ENCODE measurements at places on chromosomes 12 and 14. TPM values are rescaled to one million over a fixed set of nuclear protein-coding genes. Genes with fewer than 3 reads are reported as not detected.

GRCh38 chr12:21921436-21921835, 19.8 kb downstream of the ABCC9 start:
- no peak for DNase-seq

GRCh38 chr12:122836027-122836921, 1.0 kb downstream of the HIP1R start:
- peak; percentile 54 for DNase-seq

GRCh38 chr12:129001826-129002225, 148.5 kb downstream of the GLT1D1 start:
- DNase-seq: no peak

- peak; percentile 25 for DNase-seq
Measured at GRCh38 chr14:41749429-41749828, 142.8 kb downstream of the LRFN5 start.

DNA sequence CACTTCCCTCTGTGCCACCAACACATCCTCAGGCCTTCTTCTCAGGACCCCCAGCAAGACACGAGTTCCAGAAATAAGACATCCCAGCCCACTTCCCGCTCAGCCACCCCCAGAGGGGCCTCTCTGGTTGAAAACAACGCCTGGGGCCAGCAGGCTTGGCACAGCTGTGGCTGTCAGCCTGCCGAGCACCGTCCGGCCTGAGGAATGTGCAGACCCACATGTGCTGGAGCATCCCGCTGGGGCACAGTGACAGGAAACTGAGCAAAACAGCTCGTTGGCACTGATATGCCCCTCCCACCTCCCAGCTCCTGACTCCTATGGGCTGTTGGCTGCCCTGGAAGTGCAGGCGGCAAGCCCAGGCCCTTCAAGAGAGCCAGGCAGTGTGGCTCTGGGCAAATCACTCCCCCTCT, 1.4 kb downstream of the SYNE3 start:
- DNase-seq: no peak

GRCh38 chr14:74015176-74015575, 3.9 kb downstream of the ENTPD5 start:
- no peak for DNase-seq

GRCh38 chr14:67410313-67410712, 1.7 kb downstream of the PLEK2 start:
- DNase-seq: no peak

DNA sequence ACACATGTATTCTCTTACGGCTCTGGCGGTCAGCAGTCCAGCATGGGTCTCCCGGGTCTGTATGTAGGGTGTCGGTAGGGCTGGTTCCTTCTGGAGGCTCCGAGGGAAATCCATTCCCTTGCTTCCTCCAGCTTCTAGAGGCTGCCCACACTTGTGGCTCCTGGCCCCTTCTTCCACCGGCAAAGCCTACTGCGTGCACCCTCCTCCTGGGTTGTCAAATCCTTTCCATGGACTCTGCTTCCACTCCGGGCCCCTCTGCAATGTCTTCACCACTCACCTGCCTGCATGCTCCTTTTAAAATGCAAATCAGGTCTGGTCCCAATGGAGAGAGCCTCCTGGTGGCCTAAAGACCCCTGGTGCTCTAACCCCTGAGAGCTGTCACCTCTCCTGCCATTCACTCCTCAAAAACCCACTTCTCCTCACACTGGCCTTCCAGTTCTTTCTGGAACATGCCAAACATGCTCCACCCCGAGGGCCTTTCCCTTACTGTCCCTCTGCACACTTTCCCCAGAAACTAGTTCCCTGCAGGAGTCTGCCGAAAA, 108.5 kb downstream of the DICER1 start:
- no peak for DNase-seq

GRCh38 chr14:20789230-20789813, 8.3 kb downstream of the RNASE6 start:
- DNase-seq: no peak

DNA sequence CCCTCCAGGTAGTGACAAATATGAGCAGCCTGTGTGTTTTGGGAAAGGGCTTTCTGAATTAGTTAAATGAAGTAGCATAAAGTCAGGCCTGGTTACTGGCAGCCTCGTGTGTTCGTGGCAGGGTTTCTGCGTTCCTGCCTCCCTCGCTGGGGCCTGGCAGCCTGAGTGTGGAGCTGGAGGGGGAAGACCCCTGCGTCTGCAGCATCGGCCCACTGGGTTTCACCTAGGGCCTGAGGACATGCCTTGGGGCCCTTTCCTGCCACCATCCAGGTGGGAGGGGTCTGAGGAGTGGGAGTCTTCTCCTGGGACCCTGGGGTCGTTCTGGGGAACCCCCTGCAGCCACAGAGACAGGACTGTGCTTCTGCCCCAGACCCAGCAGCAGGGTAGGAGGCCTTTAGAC, 20.4 kb upstream of the AMN start:
- no peak for DNase-seq

- peak; percentile 61 for DNase-seq
Measured at GRCh38 chr12:25959071-25959961, 834 bp downstream of the RASSF8 start.

DNA sequence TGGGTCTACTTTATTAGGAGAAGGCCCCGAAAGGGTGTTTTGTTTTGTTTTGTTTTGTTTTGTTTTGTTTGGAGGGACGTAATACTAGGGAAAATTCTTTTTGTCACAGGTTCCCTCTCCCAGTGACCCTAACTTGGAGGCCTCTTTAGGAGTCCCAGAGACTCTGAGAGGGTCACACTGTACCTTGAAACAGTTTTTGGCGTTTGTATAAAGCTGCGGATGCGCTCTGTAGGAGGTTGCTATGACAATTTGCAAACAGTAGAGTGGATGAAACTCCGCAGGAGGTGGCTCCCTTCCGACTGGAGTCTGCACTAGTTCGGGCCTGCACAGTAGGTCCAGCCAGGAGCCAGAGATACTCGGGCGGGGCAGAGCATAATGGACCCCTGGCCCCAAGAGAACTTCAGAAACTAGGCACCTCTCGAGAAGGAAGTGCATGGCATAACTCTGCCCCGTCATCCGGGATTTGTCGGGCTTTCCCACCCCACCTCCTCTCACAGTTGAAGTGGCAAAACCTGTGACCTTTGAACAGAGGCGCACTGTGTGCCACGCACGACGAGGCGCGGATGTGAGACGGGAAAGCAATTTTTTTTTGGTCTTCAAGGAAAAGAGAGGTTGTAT, 1.3 kb upstream of the DYRK2 start:
- no peak for DNase-seq

GRCh38 chr14:39320318-39320717, 86.6 kb downstream of the MIA2 start:
- DNase-seq: no peak

GRCh38 chr12:121005346-121005815, 10.9 kb downstream of the C12orf43 start:
- peak; percentile 50 for DNase-seq

- no peak for DNase-seq
Measured at GRCh38 chr12:79337662-79338290, 353.0 kb downstream of the PAWR start.

- DNase-seq: no peak
Measured at GRCh38 chr12:64083285-64084210, 138.5 kb downstream of the KICS2 start.

GRCh38 chr12:107109726-107110719, 16.7 kb upstream of the CRY1 start:
- no peak for DNase-seq

DNA sequence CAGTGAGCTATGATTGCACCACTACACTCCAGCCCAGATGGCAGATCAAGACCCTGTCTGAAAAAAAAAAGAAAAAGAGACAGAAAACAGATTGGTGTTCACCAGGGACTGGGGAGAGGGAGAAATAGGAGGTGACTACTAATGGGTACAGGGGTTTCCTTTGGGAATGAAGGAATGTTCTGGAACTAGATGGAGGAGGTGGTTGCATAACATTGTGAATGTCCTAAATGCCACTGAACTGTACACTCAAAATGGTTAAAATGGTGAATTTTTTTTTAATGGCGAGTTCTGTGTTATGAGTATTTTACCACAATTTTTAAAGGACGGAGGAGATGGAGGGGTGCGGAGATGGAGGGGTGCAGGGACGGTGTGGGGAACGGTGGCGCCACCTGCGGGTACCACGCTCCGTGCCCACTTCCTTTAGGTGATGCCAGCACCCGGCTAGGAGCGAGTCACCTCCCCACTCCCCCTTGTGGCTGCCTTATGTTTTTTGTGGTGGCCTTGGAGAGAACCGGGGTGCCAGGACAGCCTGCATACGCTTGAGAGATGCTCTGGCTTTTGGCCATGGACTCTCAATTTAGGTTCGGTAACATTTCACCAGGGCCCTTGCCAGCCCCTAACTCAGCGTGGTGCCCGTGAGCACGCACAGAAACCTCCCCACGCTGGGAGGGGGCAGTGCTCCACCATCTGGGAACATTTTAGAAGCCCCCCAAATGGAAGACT, 16.1 kb downstream of the UBC start:
- DNase-seq: peak; percentile 80

DNA sequence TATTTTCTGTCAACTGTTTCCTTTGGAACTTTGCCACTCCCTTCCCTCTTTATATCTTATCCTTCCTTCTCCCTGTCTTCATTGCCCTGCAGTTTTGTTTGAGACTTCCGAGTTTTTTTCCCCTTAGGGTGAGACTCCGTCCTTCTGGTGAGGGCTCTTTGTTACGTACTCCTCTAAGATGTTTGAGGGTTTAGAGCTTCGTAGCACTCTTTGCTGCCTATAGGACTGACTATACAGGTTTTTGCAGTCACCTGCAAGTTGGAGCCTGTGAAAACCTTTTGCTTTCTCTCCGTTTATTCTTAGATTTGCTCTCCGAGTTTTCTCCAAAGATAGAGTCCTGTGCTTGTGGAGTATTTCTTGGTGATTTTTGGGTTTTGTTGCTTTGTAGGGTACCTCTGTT, 41.7 kb upstream of the MYRFL start:
- DNase-seq: no peak

DNA sequence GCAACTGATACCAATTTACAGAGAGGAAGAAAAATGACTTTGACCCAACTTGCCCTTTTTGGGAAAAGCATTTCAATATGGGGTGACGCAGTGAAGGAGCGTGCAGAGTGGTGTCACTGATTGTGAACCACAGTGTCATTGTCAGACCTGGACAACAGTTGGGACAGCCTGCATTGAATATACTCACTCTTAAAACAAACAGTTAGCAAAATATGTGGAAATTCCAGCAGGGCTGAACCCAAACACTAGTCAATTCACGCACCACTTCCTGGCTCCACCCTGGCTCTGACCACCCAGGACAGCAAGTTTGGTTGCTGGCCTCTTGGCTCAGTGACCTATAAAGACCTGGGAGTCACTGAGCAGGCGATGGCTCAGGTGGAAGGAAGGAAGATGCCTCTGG, 61.3 kb downstream of the NOS1 start:
- no peak for DNase-seq

GRCh38 chr12:12097891-12098690, 27.4 kb downstream of the BCL2L14 start:
- DNase-seq: no peak

- DNase-seq: no peak
Measured at GRCh38 chr12:122081697-122082221, 3.2 kb downstream of the MLXIP start.

DNA sequence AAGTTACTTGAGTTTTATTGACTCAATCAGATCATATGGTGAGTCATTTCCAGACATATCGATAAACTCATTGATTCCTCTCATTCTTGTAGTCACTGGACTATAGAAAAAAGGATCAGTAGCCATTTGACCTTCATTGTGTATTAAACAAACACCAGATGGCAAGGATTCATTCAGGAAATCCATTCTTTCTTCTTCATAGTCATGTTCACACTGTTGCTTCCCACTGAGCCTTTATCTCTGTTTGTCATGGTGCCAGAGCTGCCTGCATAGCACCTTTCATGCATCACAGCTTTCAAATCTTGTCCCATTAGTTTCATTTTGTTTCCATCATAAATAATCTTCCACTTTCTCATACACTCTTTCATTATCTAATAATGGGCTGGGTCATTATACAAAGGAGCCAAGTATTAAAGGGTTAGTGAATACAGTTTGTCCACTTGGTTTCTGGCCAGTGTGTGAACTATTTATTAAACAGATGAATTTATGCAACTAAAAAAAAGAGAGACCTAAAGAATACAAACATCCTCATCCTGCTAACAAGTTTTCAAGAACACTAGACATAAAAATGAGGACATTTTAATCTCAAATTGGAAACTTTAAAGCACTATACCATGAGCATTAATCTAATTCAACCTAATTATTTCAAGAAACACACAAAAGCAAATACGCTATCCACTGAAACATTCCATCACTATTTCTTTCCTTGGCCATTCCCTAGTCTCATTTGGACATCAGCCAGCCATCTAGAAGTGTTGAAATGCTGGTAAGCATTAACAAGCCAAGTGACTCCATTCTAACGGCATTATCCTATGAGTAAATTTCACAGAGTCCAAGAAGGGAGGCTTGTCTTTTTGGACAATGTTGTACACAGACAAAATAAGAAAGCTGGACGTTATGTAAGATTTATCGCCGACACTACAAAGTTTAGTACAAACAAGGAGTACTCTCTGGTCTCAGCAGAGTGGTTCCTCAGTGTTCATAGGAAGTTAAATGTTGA, 476.5 kb downstream of the FOXG1 start:
- DNase-seq: no peak

GRCh38 chr12:45913631-45914030, 76.7 kb downstream of the SCAF11 start:
- no peak for DNase-seq

DNA sequence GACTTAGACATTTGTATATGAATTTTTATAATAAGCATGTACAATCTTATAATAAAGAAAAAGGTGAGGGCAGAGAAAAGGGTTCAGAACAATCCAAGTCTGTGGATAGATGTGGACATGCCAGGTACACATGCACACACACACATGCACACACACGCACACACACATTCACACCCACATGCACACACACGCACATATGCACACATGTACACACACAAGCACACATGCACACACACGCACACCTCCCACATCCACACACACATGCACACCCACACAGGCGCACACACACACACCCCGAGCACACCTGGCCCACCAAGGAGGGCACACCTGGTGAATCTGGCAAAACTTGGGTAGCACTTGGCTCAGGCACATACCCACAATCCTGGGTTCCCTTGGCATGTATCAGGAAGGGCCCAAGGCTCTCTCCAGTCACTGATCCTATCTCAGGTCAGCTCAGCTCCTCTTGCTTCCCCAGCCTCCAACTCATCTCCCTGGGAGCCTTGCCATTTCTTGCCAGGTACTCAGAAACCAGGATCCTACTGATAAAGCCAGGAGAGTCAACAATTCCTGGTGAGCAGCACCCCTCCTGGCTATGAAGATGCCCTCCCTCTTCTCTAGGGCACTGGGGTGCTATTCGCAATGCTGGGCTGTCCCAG, 18.6 kb upstream of the TMEM106C start:
- DNase-seq: no peak

DNA sequence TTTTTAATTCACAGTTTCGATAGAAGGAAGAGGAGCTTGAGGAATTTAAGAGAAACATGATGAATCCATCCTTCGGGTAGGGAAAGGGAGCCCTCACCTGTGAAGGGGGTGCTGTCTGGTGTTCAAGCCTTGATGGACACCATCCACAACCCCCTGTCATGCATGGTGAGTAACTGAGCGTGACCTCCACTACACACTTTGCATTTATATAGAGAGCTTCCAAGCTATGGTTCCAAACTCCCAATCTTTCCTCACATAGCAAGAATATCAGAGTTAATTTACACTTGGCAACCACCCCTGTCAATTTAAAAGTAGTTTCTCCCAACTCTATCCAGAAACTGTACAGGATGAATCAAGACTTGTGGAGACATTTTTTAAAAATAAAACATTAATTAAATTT, 13.1 kb upstream of the NID2 start:
- DNase-seq: no peak

The PROX2 gene
- not detected for total RNA-seq

The P2RX7 gene
- total RNA-seq: 1.2 TPM

The RAD9B gene
- 0.43 TPM for total RNA-seq

The PDE3A gene
- total RNA-seq: 68.2 TPM

The STAC3 gene
- total RNA-seq: 0.57 TPM

The INSM2 gene
- not detected for total RNA-seq
